NCI-H1694 treated with DMSO at 0.1 percent for 48 hours (cell line): ENCODE measurements at places on chromosomes 7 and 10.

DNA sequence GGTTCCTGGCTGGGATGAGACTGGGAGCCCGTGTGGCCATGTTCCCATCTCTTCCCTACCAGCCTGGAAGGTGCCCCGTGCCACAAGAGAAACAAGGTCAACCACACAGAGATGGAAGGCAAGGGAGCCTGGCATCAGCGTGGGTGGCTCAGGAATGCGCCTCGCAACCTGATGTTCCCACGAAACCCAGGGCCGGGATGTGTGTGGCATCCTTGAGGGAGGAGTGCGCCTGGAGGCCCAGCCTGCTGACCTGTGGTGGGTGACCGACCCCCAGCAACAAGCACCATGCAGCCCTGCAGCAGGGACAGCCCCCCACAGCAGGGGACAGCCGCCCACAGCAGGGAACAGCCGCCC is 267.2 kb downstream of the ELFN1 start:
- no peak for DNase-seq

DNA sequence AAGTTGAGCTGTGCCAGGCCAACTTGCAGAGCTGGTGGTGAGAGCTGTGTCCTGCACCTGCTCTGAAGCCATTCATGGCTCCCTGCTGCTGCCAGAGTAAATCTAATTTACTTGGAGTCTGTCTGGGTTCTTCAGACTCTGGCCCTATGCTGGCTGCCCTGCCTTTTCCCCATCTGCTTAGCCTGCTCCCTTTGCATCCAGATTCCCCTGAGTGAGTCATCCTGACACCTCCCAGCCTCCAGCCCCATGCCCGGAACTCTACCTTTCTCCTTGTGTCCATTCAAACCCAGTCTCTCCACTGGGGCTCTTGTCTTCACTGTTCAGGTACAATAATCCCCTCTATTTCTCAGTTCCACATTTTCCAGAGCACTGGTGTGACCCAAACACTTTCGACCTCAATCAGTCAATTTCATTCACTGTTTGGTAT is 434.4 kb upstream of the ZMIZ1 start:
- DNase-seq = no peak

- DNase-seq = no peak
Observed at GRCh38 chr7:30846378-30846777, 65.3 kb upstream of the AQP1 start.

- no peak for DNase-seq
Observed at GRCh38 chr10:36021096-36021495, 379.0 kb upstream of the FZD8 start.
